Motor neuron (in vitro differentiated cells): ENCODE measurements at places on chromosomes 7 and 10. TPM values are rescaled to one million over a fixed set of nuclear protein-coding genes. Genes with fewer than 3 reads are reported as not detected.

- peak; percentile 79 for ATAC-seq
These were observed 42.4 kb downstream of the SORBS1 start for GRCh38 chr10:95518455-95519452.

DNA sequence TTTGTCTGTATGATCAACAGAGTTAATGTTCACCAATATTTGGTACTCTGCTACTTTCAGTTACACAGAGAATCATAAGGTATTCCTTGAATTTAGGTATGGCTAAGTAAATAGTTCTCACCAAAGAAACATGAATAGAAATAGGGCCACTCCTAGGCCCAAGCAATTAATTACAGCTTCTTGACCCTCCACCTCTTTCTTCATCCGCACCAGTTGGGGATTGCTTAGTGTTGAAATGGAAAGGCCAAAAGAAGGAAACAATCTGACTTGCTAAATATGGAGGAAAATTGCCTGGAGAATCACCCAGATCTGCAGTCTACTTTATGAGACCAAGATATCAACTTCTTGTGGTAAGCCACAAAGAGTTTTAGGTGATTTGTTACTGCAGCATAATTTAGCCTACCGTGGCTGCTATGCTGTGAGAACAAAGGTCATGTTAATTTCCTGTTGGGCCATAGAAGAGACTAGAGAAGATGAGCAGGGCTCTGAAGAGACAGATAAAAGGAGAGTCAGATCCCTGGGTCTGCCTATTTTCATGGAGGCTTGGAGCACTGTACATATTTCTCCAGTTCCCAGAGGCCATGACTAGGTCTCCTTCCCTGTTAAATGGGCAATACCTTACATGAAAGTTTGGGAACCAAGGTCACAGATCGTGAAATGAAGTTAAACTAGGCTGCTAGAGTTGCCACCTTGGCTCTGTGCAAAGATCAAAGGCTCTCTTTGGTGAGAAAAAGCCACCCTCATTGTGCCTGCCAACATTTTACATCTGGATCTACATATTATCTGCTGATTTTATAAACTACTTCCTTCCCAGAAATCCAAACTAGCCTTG is 93.3 kb upstream of the GDF10 start:
- no peak for ATAC-seq

DNA sequence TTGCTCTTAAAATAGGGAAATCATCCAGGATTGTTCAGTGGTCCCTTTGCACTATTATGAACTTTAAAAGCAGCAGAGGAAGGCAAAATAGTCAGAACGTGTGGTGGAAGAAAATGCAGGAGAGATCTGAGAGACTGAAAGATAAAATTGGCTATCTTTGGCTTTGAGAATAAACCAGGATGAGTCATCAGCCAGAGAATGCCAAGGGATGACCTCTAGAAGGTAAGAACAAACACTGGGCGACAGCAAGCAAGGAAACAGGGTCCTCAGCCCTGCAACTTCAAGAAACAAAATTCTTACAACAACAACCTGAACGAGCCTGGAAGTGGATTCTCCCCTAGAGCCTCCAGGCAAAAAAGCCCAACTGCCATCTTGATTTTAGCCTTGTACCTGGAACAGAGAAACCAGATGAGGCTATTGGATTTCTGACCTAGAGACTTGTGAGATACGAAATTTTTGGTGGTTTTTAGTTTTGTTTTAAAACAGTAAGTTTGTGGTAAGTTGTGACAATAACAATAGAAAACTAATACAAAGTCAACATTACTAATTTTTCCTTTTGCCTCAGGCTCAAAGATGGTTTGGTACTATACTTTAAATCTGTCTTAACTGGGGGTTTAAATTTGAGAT is 130.2 kb upstream of the CNTNAP2 start:
- no peak for ATAC-seq

DNA sequence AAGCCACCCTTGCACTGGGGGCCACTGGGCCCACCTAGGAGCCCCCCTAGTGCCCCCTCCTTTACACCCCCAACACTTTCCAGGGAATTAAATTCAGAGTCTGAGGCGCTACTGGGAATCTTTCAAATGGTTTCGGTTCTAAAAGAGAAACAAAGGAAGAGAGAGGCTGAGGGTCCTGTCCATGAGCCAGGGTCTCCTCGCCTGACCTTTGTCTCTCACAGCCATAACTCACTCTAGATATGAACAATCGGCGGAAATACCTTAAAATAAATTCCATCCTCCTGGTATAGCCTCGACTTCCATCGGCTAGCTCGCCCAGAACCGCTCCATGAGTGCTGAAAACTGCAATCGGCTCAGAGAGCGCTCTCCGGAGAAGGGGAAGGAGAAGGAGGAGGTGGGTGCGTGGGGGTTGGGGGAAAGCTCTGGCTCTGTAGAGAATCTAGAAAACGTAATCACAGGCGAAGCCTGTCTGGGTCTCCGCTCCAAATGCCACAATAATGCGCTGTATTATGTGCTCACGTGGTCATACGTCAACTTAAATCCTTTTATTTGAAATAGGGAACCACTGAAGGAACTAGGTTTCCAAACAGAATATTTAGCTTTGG is 12.6 kb downstream of the HOXA4 start:
- no peak for ATAC-seq

Gene CALML3
- total RNA-seq: not detected in 2 replicates
